Vagina (tissue), 2 donors: ENCODE measurements at places on chromosomes 2 and 18.

GRCh38 chr2:160574468-160575140 lies 81.0 kb upstream of the RBMS1 start:
- H3K4me3 ChIP-seq = no peak overlapping the region
- H3K36me3 ChIP-seq = no peaks in the 10 kb centered on the region
- H3K4me1 ChIP-seq = peaks cover 11% of the 10 kb centered on the region
- H3K27me3 ChIP-seq = no peaks in the 10 kb centered on the region
- H3K27ac ChIP-seq = no peak overlapping the region

- peaks cover 26% of the 10 kb centered on the region for H3K4me1 ChIP-seq
- no peaks in the 10 kb centered on the region for H3K36me3 ChIP-seq
- no peaks in the 10 kb centered on the region for H3K27me3 ChIP-seq
- no peak for DNase-seq
- peak within 1 kb of the TSS; percentile 68 for H3K4me3 ChIP-seq
Observed at GRCh38 chr18:28176948-28177827, at the start of gene CDH2. Gene CDH2 (minus strand): TSS chr18:28177130. CDS start chr18:28177022, 108 bp downstream.

DNA sequence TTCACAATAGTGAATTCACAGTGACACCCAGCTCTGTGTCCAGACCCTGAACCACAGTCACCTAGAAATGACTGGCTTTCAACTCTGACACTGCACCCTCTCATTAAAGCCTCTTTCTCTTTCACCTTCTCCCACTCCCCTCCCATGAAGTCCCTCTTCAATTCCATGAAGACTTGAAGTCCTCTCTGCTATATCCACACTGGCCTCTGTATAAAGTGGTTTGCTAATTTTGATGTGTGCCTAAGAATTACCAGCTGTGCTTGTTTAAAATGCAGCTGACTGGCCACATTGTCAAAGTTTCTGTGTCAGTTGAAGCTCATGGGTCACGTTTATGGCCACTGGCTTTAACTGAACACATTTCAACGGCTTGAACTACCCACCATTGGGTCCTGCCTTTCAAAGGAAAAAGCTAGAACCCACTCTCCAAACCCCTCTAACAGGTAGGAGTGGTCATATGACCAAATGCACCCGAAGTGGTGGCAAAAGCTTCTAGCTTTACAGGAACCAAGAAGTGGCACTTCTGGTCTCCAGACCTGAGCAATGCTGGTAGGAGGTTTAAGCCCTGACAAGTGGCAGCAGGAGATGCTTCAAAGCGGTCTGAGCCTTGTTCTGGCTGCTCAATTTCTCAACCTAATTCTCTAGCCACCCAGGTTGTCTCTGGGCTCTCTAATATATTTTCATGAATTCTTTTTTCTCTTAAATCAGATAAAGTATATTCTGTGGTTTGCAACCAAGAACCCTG lies 34.2 kb downstream of the B4GALT6 start:
- H3K27me3 ChIP-seq = no peaks in the 10 kb centered on the region
- H3K4me3 ChIP-seq = no peak overlapping the region
- no peak for DNase-seq

DNA sequence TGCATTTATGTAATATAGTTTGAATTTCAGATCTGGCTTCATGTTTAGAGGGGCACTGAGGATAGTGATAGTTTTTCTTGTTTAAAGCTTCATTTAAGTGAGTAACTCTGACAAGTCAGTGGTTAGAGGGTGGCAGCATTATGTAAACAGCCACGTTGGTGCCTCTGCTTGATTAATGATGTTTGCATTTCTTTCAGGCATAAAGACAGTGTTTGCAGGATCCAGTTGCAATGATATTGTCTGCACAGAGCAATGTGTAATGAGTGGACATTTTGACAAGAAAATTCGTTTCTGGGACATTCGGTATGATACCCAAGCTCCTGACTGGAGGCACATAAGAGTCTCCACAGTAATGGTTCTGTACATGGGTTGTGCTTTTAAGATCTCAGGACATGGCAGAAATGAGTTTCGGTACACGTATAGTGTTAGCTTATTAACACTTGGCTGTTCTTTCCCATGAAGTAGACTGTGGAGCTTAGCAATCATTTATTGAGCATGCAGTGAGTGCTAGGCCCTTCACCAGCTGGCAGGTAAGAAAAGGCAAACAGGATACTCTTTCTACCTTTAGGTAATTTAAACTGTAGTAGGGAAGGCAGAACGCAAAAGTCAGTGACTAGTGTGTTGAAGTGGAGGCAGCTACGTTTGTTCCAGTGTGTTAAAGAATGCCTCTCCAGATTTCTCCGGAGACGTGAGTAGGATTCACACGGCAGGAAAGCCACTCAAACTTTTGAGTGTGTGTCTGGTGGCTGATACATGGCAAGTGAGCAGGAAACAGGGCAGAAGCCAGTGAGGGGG lies 17.4 kb upstream of the SAG start:
- DNase-seq = no peak
- H3K27ac ChIP-seq = no peak overlapping the region
- no peaks in the 10 kb centered on the region for H3K36me3 ChIP-seq
- H3K4me3 ChIP-seq = no peak overlapping the region
- H3K4me1 ChIP-seq = peaks cover 6% of the 10 kb centered on the region

DNA sequence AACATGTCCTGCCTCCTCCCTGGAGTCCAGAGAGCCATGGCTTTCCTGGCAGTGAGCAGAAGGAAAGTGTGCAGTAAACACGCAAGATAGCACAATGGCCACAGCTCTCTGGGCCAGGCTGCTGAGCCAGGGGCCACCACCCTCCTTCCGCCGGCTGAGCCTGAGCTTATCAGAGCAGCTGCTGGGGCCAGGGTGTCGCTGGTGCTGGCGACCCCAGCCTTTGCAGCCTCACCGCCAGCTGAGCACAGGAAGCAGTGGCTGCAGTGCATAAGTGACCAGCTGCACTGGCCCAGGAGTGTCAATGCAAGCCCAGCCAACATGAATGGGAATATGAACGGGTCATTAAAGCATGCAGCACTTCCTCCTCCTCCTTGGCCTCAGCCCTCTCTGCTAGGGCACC lies 172.0 kb downstream of the ZFP36L2 start:
- H3K36me3 ChIP-seq = no peaks in the 10 kb centered on the region
- DNase-seq = no peak
- no peaks in the 10 kb centered on the region for H3K27me3 ChIP-seq
